Liver (tissue), 10 donors: ENCODE measurements at places on chromosomes 2 and 18. TPM values are rescaled to one million over a fixed set of nuclear protein-coding genes. Genes with fewer than 3 reads are reported as not detected.

GRCh38 chr2:218046238-218046637, 22.8 kb upstream of the RUFY4 start:
- DNase-seq, result no peak

GRCh38 chr2:62653582-62654422, 51.7 kb upstream of the EHBP1 start:
- DNase-seq, result no peak

Gene RPRM
- total RNA-seq, result not detected

Gene CYP27C1
- total RNA-seq, result 0.05 TPM

DNA sequence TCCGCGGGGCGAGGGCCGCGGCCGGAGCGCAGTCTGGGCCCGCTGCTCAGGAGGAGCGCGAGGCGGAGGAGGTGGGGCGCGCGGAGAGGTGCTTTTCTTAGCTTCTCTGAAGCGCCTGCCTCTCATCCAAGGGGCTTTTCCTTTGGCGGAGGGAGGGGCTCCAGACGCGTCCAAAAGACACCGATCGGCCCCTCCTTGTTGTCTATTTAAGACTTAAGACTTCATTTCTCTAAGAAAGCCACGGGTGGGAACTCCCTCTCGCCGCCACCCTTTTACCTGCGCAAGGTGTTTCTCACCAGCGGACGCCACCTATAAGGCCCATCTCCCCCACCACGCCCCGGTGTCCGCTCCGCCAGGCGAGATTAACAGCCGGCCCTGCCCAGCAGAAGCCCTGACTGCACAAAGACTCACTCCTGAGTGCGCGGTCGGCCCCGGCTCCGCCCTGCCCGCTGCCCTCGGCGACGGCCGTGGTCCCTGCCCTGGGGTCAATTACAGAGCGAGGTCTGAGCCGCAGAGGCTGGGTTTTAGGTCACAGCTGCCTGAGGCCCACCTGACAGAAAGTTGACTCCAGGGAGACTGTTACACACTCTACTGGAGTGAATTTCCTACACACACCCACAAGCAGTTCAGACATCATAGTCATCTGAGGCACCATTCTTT, at the start of gene DSC2:
DSC2 (minus strand) TSS at position 397 of the 660 bp plus-strand sequence. CDS start 450 bp downstream, outside the sequence.
- peak; percentile 72 for DNase-seq

- no peak for DNase-seq
Measured at GRCh38 chr2:60958361-60958760, 59.2 kb upstream of the PEX13 start.
